ENCODE measurements at places on chromosomes 4 and X. TPM values are rescaled to one million over a fixed set of nuclear protein-coding genes. Genes with fewer than 3 reads are reported as not detected.

The IL2 gene
- 0.67 TPM for total RNA-seq

DNA sequence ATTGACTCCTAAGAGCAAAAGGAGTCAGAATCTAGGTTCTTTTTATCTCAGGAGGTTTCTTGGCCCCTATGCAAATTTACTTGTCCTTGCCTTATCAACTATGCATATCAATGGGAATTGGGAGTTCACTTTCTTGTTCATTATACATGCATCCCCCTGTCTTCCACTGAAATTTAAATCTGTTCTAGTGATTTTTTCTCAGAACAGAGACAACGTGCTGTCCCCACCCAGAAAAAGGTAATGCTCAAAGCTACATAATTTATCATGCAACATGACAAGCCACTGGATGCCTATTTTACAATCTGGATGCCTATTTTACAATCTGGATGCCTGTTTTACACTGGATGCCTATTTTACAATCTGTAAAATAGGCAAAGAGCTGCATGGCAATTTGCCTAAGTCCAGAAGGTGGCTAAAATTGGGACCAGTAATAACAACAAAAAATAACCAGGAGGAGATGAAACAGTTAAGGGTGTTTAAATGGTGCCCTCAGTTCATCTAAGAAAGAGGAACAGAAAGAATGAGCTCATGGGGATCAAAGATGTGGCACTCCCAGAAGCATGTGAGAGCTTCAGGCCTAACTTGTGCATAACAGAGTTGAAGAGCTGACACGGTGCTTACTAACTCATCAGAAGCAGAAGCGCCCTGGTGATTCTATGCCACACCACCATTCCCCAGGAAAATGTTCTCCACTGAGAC is 537.8 kb upstream of the BOD1L1 start:
- DNase-seq: no peak
- H3K4me1 ChIP-seq: no peaks in the 10 kb centered on the region

DNA sequence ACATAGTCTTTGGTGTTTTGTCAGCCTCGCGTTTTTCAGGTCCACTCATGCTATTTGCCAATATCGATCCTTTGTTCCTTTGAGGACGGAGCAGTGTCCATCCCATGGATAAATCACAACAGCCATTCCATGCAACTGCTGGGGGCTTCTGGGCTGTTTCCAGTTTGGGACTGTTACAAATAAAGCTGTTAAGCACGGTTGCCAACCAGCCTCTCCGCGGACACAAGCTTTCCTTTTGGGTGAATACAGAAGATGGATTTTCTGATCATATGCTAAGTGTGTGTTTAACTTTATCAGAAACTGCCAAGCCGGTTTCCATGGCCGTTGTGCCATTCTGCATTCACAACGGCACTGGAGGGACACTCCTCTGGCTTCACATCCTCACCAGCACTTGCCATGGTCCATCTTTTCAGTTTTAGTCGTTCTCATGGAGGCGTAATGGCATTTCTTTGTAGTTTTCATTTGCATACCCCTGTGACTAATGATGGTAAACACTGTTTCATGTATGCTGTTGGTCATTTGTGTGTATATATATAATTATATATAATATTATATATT is 67.8 kb downstream of the ABLIM2 start:
- no peak for DNase-seq
- H3K27ac ChIP-seq: no peak overlapping the region
- H3K4me3 ChIP-seq: no peak overlapping the region
- H3K4me1 ChIP-seq: no peaks in the 10 kb centered on the region

- no peak overlapping the region for H3K4me3 ChIP-seq
- no peak for DNase-seq
- H3K27me3 ChIP-seq: no peaks in the 10 kb centered on the region
- no peak overlapping the region for H3K27ac ChIP-seq
These were observed 114.1 kb downstream of the GLUD2 start for GRCh38 chrX:121161501-121161933.

DNA sequence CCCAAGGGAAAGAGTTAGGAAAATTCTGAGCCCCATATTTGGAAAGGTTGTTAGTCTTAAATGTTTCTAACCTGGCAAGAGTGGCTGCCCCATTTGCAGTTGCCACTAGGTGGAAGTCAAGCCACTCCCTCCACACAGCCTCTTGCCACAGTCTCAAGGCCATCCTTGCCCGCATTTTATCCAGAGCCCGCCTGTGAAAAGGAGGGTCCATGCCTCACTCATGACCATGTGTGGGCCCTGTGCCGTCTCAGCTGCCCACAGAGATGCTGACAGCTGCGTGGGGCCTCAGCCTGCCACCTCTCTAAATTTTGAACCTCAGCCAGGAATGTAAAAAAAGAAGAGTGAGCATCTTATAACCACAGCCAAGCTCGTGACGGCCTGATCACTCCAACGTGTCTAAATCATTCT is 201.5 kb upstream of the FAM241A start:
- no peaks in the 10 kb centered on the region for H3K4me1 ChIP-seq
- DNase-seq: no peak
- H3K4me3 ChIP-seq: no peak overlapping the region
- no peaks in the 10 kb centered on the region for H3K27me3 ChIP-seq
- no peak overlapping the region for H3K27ac ChIP-seq

- H3K27ac ChIP-seq: no peak overlapping the region
- H3K4me1 ChIP-seq: no peaks in the 10 kb centered on the region
- H3K27me3 ChIP-seq: no peaks in the 10 kb centered on the region
These were observed 15.2 kb downstream of the GAB1 start for GRCh38 chr4:143351774-143352451.

The CORIN gene
- total RNA-seq: 0.36 TPM

The FAM47E gene
- total RNA-seq: 0.64 TPM

GRCh38 chr4:26731351-26732035 is 129.1 kb upstream of the STIM2 start:
- H3K4me1 ChIP-seq: no peaks in the 10 kb centered on the region
- H3K4me3 ChIP-seq: no peak overlapping the region
- H3K36me3 ChIP-seq: no peaks in the 10 kb centered on the region

The NAT8L gene
- not detected for total RNA-seq

- H3K4me3 ChIP-seq: no peak overlapping the region
- H3K4me1 ChIP-seq: peaks cover 13% of the 10 kb centered on the region
- H3K27me3 ChIP-seq: no peaks in the 10 kb centered on the region
- no peak overlapping the region for H3K27ac ChIP-seq
- no peaks in the 10 kb centered on the region for H3K36me3 ChIP-seq
- no peak for DNase-seq
These were observed 18.0 kb downstream of the MBNL3 start for GRCh38 chrX:132470831-132471230.

GRCh38 chrX:107827030-107827831 is 1.6 kb downstream of the MID2 start:
- no peaks in the 10 kb centered on the region for H3K36me3 ChIP-seq
- peak overlapping the region; percentile 32 for H3K4me3 ChIP-seq
- peak; percentile 15 for DNase-seq
- peak overlapping the region; percentile 52 for H3K27ac ChIP-seq
- H3K4me1 ChIP-seq: peaks cover 19% of the 10 kb centered on the region

- H3K36me3 ChIP-seq: no peaks in the 10 kb centered on the region
- H3K4me3 ChIP-seq: no peak overlapping the region
- no peak overlapping the region for H3K27ac ChIP-seq
- H3K4me1 ChIP-seq: no peaks in the 10 kb centered on the region
These were observed 215.5 kb downstream of the HHIP start for GRCh38 chr4:144861471-144861870.

GRCh38 chrX:142873214-142873613 is 152.5 kb upstream of the SPANXN4 start:
- no peak overlapping the region for H3K27ac ChIP-seq
- no peaks in the 10 kb centered on the region for H3K36me3 ChIP-seq
- no peaks in the 10 kb centered on the region for H3K4me1 ChIP-seq
- no peaks in the 10 kb centered on the region for H3K27me3 ChIP-seq

GRCh38 chr4:20954541-20954940 is 254.3 kb downstream of the PACRGL start:
- DNase-seq: no peak
- no peaks in the 10 kb centered on the region for H3K36me3 ChIP-seq
- H3K27me3 ChIP-seq: no peaks in the 10 kb centered on the region
- H3K27ac ChIP-seq: no peak overlapping the region
- no peaks in the 10 kb centered on the region for H3K4me1 ChIP-seq
- no peak overlapping the region for H3K4me3 ChIP-seq

DNA sequence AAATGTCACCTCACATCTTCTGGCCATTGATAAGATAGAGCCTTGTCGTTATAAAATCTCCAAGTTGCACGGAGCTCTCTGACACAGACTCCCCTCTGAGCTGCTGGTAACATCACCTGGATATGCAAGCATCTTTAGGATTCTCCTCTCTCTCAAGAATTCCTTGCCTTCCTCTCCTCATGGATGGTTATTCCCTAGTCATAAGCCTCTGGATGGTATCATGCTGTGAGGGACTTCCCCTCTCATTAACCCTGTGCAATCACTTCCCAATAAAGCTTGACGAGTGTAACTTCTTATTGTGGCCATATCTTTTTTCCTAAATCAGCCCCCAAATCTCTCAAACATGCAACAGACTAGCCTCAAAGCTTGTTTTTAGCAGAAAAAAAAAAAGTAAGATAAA is 1057.0 kb upstream of the SLIT2 start:
- H3K36me3 ChIP-seq: no peaks in the 10 kb centered on the region
- H3K4me1 ChIP-seq: no peaks in the 10 kb centered on the region
- no peak overlapping the region for H3K4me3 ChIP-seq
- no peak overlapping the region for H3K27ac ChIP-seq
- H3K27me3 ChIP-seq: no peaks in the 10 kb centered on the region

DNA sequence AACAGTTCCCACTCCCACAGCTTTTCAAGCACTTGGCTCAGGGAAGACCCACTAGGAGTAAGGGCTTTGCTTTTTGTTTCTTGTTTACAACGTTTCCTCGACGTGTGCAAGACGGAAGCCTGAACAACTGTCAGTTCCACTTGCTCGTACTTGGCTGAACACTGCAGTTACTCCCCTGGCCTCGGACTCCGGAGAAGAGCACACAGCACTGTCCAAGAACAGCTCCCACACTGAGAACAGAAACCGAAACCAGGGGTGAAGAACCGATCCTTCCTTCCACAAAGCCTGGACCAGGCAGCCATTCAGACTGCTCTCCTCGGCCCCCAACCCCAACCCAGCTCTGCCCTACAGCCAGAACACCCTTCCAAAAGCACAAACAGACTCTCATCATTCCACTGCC is 25.5 kb downstream of the IRF2 start:
- H3K4me3 ChIP-seq: peak overlapping the region; percentile 8
- H3K4me1 ChIP-seq: peaks cover 92% of the 10 kb centered on the region
- no peak for DNase-seq
- H3K27me3 ChIP-seq: no peaks in the 10 kb centered on the region

GRCh38 chr4:794900-795725 is 30.8 kb downstream of the CPLX1 start:
- H3K27me3 ChIP-seq: peaks cover 14% of the 10 kb centered on the region
- H3K27ac ChIP-seq: no peak overlapping the region
- peaks cover 62% of the 10 kb centered on the region for H3K4me1 ChIP-seq
- no peaks in the 10 kb centered on the region for H3K36me3 ChIP-seq
- DNase-seq: no peak

GRCh38 chr4:184097241-184097605 is 120.5 kb downstream of the ENPP6 start:
- H3K27ac ChIP-seq: no peak overlapping the region
- H3K36me3 ChIP-seq: no peaks in the 10 kb centered on the region
- no peaks in the 10 kb centered on the region for H3K27me3 ChIP-seq
- DNase-seq: no peak
- no peak overlapping the region for H3K4me3 ChIP-seq
- H3K4me1 ChIP-seq: peaks cover 5% of the 10 kb centered on the region

DNA sequence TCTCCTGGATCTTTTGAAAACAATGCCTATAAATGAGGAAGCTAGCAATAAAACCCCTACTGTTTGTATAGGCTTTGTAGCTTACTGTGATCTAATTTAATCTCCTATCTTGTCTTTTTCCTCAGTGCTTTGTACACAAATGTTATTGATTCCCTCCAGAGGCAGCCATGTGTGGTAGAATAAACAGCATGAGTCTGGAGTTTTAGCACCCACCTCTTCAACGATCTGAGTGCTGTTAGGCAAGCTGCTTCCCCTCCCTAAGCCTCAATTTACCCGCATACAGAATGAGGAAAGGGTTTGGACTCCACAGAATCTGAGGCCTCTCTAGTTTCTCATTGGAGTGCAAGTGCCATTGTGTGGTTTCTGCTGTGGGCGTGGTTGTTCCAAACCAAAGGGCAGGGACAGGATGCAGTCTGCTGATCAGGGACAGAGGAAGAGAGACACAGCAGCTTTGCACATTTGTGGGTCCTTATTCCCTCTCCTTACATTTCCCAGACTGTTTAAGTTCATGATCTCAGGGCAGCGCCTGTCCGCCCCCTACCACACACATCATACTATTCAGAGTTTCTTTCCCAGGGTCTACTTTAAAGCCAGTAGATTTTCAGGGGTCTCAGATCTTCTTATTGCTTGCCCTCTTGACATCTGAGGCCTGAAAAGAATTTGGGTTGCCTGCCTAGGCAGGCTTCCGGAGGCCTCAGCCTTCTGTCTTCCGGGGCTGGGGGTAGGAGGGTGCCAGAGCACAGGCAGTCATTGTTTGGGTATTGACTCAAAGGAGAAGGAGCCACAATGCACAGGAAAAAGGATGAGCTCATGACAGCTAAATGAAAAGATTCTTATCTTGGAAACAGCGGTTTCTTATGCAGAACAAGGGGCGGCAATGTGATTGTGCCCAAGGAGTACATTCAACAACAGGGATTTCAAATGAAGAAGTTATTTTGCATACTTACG is 114.9 kb upstream of the TEX13D start:
- peak overlapping the region; percentile 59 for H3K27ac ChIP-seq
- H3K4me1 ChIP-seq: peaks cover 73% of the 10 kb centered on the region
- no peaks in the 10 kb centered on the region for H3K36me3 ChIP-seq
- H3K27me3 ChIP-seq: no peaks in the 10 kb centered on the region

GRCh38 chrX:123807835-123808416 is 51.9 kb upstream of the XIAP start:
- no peaks in the 10 kb centered on the region for H3K36me3 ChIP-seq
- H3K27me3 ChIP-seq: no peaks in the 10 kb centered on the region
- H3K4me3 ChIP-seq: no peak overlapping the region
- H3K27ac ChIP-seq: no peak overlapping the region

- H3K27me3 ChIP-seq: no peaks in the 10 kb centered on the region
- no peaks in the 10 kb centered on the region for H3K4me1 ChIP-seq
- no peak for DNase-seq
- no peak overlapping the region for H3K27ac ChIP-seq
These were observed 145.5 kb downstream of the AREG start for GRCh38 chr4:74590476-74590875.

The TNMD gene
- not detected for total RNA-seq

The CACNA1F gene
- total RNA-seq: 1.2 TPM

DNA sequence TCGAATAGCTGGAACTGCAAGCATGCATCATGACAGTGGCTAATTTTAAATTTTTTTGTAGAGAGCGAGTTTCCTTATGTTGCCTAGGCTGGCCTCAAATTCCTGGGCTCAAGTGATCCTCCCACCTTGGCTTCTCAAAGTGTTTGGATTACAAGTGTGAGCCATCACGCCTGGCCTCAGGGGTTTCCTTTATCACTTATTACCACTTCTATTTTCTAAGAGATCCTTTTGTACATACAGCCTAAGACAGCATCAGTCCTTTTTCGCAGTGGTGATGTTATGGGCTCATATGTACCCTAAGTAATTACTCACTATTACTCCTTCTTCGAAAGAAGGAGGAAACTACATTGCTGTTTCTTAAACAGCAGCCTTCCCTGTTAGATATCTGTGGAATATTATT is 54.1 kb upstream of the CDKN2AIP start:
- H3K36me3 ChIP-seq: no peaks in the 10 kb centered on the region
- H3K27ac ChIP-seq: no peak overlapping the region
- no peak for DNase-seq

GRCh38 chr4:158821228-158821971 is 52.6 kb downstream of the FNIP2 start:
- H3K27ac ChIP-seq: no peak overlapping the region
- DNase-seq: no peak
- H3K4me1 ChIP-seq: peaks cover 33% of the 10 kb centered on the region
- no peak overlapping the region for H3K4me3 ChIP-seq
- H3K27me3 ChIP-seq: no peaks in the 10 kb centered on the region

Data from CD4-positive, alpha-beta memory T cell (primary cell).